H1 (cell line): ENCODE measurements at places on chromosomes 4 and X.

GRCh38 chrX:119817130-119817690 is 25.8 kb upstream of the RPL39 start:
- DNase-seq: no peak

GRCh38 chr4:123361195-123361861 is 35.3 kb upstream of the SPRY1 start:
- DNase-seq: no peak

DNA sequence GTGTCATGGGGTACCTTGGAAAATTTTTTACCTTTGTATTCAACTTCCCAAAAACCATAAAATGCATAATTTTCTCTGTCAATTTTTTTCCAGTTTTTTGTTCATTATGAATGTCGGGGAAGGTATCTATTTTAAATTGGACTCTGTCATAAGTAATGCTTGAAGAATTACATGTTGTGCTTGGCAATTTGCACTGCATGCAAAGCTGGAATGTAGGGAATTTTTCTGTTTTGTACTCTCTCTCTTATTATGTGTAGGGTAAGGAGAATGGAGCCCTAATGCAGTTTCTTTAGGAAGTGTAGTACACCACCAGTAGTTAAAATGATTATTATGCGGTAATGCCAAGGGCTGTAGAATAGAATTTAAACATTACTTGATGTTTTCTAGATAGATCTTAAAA is 137.7 kb upstream of the LIMCH1 start:
- DNase-seq: no peak

- DNase-seq: no peak
These were observed 78.9 kb upstream of the FAM9C start for GRCh38 chrX:13123247-13123856.

DNA sequence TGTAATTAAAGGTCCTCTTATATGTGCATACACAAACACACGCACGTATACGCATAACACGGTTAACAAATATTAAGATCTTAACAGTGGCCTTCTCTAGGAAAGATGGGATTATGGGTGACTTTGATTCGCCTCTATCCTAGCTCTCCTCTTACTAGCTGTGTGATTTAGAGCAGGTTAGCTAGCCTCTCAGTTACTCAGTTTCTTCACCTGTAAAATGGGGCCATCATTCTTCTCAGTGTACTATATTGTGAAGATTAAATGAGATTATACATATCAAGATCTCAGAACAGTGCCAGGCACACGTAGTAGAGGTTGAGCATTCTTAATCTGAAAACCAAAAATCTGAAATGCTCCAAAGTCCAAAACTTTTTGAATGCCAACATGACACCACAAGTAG is 159.3 kb downstream of the BCOR start:
- no peak for DNase-seq

- DNase-seq: no peak
These were observed 1159.3 kb upstream of the TENM3 start for GRCh38 chr4:181083757-181084361.

DNA sequence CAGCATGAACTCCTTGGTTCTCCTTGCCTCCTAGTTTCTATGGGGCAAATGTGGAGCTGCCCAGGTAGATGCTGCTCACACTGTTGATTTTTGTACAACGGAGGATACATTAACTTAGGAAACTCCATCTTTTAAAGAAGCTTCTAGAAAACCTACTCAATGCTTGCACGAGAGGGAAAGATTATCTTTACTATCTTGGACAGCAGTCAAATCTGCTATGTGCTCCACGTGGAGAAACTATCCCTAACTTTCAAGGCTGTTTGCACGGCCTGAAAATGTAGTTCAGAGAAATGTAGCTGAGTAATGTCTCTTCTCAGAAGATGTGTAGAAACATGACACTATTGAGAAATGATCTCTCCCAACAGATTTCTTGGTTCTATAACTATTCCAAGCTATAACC is 1530.9 kb upstream of the PABPC4L start:
- no peak for DNase-seq

GRCh38 chrX:147079457-147079856 is 264.9 kb upstream of the CXorf51A start:
- DNase-seq: no peak

DNA sequence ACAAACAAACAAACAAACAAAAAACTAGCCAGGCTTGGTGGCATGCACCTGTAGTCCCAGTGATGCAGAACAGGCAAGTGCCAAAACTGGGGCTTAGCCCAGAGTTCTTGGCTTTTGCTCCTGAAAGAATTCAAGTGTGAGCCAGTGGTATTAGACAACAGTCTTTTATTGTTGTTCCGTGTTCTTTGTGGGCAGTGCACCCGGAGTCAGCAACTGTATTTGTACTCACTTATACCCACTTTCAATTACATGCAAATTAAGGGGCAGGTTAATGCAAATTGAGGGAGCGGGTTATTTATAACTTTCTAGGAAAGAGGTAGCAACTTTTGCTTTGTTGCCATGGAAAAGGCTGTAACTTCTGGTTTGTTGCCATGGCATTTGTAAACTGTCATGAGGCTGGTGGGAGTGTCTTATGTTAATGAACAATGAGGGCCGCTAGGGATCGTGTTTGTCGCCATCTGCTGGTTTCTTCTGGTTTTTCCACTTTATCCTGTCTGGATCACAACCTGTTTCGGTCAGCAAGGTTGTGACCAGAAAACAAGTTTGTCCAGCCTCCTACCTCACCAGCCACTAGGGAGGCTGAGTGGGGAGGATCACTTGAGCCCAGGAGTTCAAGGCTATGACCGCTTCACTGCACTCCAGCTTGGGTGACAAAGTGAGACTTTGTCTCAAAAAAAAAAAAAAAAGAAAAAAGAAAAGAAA is 88.8 kb upstream of the ESX1 start:
- DNase-seq: peak; percentile 43

- DNase-seq: no peak
These were observed 35.5 kb downstream of the RNF212 start for GRCh38 chr4:1077711-1078477.

DNA sequence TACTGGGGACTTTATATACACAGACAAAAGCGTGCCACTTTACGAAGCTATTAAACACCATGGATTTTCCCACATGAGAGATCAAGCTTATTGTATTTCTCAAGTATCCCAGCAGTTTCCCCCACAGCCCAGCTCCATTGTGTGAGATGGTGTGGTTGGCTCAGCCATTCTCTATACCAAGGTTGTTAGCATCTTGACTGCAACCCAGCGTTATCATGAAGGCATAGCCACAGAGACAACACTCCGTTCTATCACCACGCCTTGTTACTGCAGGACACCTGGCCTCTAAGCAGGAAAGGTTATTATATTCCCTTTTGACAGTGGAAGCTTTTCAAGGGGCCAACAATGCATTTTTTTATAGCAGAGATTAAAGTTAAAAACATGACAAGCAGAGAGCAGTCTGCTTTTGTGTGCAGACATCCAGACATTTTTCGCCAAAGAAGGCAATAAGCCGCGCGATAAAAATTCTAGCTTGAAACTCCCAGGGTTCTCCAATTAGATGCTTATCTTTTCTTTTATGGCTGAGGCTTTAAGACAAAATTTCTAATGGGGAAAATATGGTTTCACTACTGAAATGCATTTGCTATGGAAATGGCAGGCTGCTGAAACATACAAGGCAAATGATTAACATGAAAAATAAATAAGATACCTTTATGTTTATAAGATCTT is 206.1 kb downstream of the MID1 start:
- no peak for DNase-seq

DNA sequence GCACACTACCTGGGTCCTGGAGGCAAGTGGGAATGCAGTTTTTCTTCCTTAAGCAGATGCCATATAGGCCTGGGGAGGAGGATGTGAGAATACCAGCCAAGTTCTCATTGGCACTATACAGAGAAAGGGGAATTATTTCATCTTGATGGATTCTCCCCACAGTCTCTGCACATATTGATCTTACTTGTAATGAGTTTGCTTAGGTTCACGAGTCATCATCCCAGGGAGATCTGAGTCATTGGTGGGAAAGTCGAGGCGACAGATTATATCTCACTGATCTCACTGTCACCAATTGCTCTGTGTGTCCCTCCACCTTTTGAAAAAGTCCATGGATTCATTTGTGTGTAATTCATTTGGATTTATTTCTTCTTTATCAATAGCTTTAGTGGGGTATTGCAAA is 156.8 kb downstream of the AR start:
- DNase-seq: no peak

- DNase-seq: no peak
These were observed 53.2 kb downstream of the DDX60 start for GRCh38 chr4:168265327-168265726.
